Stimulated activated CD8-positive, alpha-beta memory T cell treated with anti-CD3 and anti-CD28 coated beads, Interleukin-4, amount 100 ng/mL, for 48 hours (primary cell): ENCODE measurements at places on chromosomes 1 and 21.

DNA sequence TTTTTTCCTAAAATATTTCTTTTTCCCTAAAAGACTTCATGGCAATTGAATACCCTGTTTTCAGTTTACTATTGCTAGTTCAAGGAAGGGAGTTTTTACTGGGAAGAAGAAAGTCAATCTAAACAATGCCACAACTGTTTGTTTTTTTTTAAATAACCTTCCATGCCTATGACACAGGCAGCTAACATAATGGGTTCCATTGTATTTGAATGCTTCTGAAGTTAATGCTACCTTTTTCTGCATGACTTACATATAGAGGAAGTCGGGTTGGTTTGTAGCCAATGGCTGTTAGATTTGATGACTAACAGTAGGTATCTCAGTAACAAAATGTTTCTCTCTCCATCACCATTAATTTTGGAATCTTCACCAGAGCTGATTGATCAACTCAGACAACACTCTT, 134.0 kb downstream of the KIF26B start:
- DNase-seq, result no peak

- DNase-seq, result no peak
Measured at GRCh38 chr21:19420565-19420964, 1017.0 kb upstream of the TMPRSS15 start.

GRCh38 chr1:42990757-42991346, 32.2 kb upstream of the SLC2A1 start:
- DNase-seq, result no peak

GRCh38 chr1:171935086-171935485, 93.8 kb downstream of the DNM3 start:
- no peak for DNase-seq

- no peak for DNase-seq
Measured at GRCh38 chr1:164841702-164842465, 282.9 kb downstream of the PBX1 start.

DNA sequence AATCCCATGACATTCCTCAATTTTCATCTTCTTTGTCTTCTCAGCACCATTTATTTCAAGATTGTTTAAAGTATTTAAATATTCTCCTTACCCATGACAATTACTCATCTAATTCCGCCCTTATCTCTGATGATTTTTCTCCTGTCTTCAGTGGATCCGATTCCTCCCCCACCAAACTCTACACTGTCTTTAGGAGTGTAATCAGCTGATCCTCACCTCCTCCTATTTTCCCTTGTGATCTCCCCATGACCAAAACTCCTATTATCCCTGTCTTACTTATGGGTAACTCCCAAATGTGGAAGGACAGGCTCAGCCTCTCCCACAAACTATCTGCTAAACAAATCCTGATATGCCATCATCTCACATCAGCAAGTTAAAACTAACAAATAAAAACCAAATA, 335.3 kb upstream of the RUNX1 start:
- no peak for DNase-seq

DNA sequence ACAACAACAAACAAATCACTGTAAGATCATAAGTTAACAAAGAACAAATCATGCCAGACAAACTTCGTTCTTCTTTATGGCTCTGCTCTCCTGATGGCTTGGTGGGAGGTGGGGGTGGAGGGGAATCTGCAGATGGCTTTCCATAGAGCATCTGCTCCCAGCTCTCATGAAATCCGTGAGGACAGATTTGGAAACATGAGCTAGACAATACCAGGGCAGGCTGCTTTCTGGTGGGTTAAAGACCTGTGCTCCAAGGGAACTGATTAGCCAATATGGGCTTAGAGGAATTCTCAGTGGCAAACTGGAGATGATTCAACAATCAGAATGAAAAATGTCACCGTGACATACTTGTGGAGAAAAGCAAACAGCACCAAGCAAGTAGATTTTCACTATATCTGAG, 69.4 kb upstream of the TLR5 start:
- DNase-seq, result peak; percentile 14

DNA sequence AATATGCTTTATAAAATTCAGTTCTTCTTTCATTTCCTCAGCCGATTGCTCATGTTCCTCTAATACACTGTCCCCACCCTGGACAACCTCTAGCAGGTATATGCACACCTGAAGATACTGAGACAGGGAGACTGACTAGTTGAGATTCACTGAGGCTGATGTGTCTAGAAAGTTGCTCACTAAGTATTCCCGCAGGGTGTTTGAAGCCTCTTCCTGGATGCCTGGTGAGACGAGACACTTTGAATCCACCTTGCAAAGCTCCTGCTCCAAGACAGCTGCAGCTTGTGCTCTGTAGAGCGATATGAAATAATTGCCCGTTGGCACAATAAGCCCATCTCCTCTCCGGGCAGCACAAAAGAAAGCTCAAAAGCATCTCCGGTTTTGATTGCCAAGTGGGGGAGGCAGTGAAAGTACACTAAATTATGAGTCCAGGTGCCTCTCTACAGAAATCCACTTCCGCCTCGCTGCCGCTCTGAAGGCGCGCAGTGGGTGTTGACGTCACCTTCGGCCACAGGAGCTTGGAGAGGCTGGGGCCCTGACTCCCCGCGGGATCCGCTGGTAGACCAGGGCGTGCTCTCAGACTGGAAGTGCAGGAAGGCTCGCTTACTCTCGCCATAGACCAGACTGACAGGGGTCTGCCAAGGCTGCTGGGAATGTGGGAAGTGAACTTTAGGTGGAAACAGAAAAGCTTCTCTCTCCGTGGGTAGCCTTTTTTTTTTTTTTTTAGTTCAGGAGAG, 46.3 kb downstream of the GPA33 start:
- DNase-seq, result peak; percentile 83

DNA sequence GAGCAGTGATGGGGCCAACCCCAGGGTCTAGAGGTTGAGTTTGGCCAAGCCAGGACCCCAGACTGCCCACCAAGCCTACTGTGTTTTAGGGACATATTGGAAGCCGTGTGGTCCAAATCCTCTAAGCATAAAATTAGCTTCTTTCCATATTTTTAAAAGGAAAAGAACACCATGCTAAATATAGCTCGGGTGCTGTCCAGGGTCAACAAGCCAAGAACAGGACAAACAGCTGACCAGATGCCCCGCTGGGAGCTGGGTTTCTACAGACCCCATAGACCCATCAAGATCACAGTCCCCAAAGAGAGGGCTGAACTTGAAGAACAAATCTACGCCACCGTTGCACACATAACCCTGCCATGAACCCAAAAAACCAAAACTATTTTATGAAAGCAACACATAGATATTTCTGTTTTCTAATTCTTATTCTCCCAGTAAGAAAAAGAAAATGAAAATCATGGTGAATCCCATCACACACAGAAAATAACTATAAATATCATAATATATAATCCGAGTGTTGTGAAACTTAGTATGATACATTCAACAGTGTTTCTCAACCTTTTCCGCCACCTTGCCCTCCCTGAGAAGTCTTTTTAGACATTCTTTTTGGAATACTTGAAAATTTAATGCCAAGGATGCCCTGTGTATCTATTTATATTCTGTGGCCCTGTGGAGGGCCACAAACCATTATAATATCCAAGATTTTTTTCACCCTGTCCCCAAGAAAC, 36.2 kb upstream of the FHAD1 start:
- DNase-seq, result no peak

- no peak for DNase-seq
Measured at GRCh38 chr1:246179401-246179800, 327.7 kb downstream of the SMYD3 start.

GRCh38 chr1:160711602-160712311, at the start of gene CD48:
CD48 (minus strand) TSS chr1:160711822; CDS start chr1:160711763, 59 bp downstream.
- DNase-seq, result peak; percentile 62

DNA sequence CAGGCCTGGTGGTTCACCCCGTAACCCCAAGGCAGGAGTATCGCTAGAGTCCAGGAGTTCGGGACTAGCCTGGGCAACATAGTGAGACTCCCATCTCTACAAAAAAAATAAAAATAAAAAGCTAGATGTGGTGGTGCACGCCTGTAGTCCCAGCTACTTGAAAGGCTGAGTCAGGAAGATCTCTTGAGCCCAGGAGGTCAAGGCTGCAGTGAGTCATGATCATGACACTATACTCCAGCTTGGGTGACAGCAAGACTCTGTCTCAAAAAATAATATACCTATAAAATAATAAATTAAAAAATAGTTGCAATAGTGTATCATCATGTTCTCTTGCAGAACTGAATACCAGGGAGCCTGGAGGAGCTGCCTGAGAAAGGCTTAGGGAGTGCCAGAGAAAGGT, 19.9 kb upstream of the TMEM39B start:
- peak; percentile 3 for DNase-seq
